Ammon's horn (tissue), 1 donor: ENCODE measurements at places on chromosomes 1 and 21.

DNA sequence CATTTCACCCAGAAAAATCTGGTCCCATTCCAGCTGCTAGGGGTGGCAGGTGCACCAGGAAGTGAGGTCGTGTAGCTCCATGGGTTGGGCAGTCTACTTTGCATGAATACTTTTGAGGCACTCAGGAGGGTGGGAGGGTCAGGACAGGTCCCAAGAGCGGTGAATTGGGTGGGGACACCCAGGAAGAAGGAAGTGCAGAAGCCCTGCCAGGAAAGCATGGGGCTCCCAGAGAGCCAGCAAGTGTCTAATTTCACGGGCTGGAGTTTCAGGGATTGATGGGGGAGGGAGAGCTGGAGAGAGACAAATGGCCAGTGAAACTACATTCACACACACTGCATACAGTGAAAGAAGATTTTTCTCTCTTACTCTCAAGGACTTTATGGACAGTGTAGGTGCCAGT is 137.8 kb downstream of the GALNT2 start:
- no peak for DNase-seq

DNA sequence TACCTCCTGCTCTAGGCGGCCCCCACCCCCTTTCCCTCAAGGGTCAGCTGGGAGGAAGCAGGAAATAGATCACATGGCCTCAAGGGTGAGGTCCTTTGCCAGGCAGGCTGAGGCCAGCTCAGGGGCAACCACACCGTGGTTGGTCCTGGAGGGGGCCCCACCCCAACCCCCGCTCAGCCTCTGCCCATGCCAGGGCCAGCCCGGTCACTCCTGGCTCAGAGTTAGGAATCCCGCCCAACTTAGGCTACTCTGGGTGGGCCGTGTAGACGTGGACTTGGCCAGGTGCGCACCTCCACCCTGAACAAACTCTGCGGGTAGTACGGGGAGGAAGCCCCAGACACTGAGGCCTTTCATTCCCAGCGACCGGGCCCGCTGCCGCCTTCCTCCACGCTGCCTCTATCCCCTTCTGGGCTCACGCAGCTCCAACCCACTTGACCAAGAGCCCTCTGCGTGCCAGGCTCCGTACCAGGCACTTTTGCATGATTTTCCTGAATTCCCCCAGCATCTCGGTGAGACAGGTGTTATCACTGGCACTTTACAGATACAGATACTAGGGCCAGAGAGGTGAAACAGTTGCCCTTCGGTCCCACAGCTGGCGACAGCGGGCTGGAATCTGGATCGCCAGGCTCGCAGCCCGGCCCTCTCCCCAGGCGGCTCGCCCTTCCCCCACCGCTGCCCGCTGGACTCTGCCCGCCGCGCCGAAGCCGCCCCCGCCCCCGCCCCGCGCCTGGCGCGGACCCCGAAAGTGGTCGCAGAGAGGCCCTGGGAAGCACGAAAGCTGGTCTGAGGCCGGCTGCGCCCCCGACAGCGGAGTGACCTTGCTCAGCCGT is 769 bp downstream of the GALE start:
- no peak for DNase-seq

DNA sequence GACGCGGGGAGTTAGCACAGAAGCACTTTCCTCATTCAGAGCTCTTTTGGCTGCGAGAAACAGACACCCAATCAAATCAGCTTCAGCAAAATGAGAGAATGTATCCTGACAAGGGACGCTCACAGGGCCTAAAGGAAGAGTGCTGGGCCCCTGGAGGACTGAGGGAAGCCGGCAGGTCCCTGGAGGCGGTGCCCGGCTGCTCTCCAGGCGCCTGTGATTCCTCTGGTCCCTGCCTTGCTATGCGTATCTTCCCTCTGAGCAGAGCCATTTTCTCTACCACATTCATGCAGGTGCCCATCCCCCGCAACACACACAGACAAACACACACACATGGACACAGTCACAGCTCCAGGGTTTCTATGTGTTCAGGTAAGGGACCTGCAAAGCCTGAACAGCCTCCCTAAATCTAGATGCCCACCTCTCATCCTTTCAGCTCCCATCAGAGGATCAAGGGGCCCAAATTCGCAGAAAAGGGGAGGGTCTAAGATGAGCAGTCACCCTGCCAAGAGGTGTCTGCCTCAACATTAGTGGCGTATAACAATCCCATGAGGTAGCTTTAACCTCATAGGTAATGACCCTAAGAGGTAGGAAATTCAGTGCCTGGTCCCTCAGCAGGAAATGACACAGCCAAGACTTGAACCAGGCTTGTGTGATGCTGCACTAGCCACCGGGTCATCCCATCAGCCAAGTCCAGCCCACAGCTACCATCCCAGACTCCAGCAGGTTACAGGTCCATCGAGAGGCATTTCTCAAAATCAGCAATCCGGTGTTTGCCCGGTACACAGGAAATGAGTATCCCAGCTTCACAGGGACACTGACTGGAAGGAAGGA is 29.0 kb downstream of the PTAFR start:
- no peak for DNase-seq

DNA sequence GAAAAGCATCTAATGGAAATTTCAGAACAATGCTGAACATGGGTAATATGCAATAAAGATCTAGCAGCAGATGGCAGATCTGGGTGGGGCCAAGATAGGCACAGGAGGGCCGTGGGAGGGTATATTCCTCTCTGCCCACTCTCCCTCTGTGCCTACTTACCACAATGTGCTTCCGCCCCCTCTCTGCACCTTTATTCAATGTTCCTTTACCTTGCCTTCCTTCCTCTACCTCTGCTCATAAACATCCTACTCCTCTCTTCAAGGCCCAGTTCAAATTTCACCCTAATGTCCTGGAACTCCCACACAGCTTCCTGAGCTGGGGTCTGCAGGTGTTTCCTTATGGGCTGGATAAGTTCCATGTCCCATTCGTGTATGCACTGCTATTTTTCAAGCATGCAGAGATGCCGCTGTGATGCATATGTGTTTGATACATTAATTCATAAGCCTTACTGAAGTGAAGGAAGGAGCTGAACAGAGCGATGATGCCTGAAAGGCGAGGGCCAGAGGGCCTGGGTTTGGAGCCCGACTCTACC is 65.6 kb upstream of the EDEM3 start:
- peak; percentile 35 for DNase-seq

DNA sequence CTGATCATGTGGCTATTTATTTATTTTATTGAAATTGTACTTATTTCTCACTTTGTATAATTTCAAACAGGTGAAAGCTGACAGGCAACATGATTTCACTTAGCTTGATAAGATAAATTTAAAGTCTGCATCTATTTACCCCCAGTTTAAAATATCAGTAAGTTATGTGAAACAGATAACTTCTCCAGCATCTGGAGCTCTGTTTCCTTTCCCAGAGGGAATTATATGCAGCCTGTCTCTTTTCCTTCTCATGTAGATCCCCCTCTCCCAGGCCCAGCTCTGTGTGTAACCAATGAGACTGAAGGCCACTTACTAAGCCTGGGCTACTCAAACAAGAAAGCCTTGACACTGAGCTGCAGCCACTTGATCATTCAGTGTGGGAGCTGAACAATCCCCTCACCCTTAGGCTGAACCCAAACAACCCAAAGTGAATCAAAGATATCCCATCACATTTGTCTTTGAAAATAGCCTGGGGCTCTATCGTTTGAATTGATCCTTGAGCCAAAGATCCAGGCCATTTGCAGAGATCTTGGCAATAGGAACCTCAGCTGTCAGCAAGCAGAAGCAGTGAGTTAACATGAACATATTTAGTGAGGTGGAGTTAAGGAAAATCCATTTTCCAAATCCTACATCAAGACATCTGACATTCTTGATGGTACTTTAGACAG is 383.9 kb downstream of the TGFB2 start:
- no peak for DNase-seq

- no peak for DNase-seq
Measured at GRCh38 chr1:32801096-32801715, 16.0 kb downstream of the YARS1 start.

DNA sequence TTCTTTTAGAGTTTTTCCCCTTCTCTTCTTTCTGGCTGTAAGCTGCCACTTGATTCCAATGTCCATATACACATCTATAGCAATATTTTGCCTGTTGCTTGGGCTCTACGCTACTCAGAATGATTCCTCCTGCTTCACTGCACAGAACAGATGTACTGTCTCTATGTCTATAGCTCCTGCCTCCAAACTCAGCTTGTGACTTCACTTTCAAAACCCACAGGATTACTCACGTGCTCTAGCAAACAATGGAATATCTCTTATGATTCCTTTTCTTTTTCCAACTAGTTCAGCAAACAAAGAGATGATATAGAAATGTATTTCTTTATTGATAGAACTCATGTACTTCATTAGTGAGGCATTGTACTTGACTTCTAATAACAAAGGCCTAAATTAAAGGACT is 80.5 kb upstream of the SOX13 start:
- no peak for DNase-seq

- no peak for DNase-seq
Measured at GRCh38 chr1:227396539-227397353, 78.5 kb upstream of the CDC42BPA start.

- DNase-seq: no peak
Measured at GRCh38 chr1:52640697-52641096, 7.7 kb downstream of the SHISAL2A start.

- no peak for DNase-seq
Measured at GRCh38 chr1:201898240-201898894, 9.7 kb downstream of the SHISA4 start.

DNA sequence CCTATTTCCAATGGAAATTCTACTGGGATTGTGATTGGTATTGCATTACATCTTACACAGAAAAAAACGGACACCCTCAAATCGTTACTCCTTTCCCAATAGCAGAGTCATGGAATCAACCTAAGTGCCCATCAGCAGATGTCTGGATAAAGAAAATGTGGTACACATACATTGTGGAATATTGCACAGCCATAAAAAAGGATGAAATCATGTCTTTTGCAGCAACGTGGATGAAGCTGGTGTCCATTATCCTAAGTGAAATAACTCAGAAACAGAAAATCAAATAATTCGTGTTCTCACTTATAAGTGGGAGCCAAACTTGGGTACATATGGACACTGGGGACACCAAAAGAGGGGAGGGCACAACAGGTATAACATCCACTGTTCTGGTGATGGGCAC is 14.3 kb downstream of the HMGN1 start:
- DNase-seq: no peak

DNA sequence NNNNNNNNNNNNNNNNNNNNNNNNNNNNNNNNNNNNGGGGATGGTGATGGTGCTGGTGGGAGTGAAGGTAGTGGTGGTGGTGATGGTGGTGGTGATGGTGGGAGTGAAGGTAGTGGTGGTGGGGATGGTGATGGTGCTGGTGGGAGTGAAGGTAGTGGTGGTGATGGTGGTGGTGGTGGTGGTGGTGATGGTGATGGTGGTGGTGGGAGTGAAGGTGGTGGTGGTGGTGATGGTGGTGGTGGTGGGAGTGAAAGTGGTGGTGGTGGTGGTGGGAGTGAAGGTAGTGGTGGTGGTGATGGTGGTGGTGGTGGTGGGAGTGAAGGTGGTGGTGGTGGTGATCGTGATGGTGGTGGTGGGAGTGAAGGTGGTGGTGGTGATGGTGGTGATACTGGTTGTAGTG is 93.6 kb downstream of the CRYAA start:
- peak; percentile 28 for DNase-seq

GRCh38 chr21:36425286-36425685 is 40.1 kb downstream of the CHAF1B start:
- no peak for DNase-seq

DNA sequence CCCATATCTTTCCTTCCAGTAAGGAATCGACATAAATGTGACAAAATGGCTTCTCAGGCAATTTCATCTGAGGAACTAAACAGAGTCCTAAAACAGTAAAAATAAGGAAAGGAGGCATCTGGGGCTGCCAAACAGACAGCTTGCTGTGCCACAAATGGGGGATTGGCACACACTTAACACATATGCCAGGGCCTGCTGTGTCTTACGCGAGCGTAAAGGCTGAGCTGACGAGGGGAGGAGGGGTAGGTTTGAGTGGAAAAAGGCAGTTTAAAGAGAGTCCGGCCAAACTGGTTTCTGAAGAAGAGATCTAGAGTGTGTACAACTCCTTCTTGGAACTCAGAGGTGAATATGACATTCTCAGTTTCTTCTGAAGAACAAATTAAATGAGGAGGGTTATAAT is 244.1 kb upstream of the MAP1LC3C start:
- DNase-seq: peak; percentile 66

- no peak for DNase-seq
Measured at GRCh38 chr1:109892561-109893368, 17.9 kb upstream of the CSF1 start.

DNA sequence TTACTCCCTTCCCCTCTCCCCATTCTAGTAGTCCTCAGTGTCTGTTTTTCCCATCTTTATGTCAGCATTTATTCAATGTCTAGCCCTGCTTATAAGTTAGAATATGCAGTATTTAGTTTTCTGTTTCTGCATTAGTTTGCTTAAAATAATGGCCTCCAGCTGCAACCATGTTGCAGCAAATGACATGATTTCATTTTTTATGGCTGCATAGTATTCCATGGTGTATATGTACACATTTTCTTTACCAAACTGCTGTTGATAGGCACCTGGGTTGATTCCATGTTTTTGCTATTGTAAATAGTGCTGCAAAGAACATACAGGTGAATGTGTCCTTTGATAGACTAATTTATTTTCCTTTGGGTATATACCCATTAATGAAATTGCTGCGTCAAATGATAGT is 267.7 kb downstream of the SRGAP2C start:
- no peak for DNase-seq

- no peak for DNase-seq
Measured at GRCh38 chr1:203396595-203397194, 45.8 kb upstream of the FMOD start.

DNA sequence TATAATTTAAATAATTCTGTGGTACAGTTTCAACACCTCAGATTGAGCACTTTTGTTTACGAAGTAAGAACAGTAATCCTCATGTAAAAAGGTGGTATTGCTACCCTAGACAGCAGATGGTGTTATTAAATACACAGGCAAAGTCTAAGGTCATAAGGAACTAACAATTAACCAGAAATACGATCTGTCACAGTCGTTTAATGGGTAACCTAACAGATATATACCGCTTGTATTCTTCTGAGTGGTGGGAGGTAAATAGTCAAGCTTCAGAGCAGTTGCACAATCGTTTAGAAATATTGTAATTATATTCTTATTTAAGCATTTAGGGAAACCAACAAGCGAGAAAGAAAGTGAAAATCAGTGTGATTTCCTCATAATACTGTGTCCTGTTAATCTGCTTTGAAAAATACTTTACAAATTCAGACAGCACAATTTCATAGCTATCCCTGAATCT is 9.8 kb upstream of the IRF2BP2 start:
- DNase-seq: no peak

DNA sequence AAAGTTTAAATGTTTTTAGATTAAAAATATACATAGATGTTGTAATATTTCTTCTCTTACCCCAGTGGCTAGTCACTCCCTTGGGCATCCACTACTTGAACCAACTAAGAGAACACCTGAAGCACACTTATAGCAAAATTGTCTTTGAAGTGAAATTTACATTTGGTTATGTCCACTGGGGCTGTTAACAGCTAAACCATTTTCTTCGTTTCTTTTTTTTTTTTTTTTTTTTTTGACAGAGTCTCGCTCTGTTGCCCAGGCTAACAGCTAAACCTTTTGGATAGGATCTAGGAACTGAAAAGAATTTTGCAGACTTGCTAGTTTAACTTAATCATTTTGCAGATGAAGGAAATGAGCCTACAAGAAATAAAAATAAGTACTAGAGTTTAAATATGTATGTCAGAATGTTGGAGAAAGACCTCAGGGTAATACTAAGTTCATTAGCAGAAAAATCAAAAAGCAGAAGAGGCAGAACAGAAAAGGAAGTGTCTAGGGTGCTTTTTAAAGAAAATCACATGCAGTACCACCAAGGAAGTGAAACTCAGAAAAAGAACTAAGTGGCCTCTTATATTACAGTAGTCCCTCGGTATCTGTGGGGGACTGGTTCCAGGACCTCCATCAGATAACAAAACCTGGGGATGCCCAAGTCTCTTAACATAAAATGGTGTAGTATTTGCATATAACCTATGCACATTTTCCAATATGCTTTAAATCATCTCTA is 11.8 kb downstream of the DRAM2 start:
- DNase-seq: peak; percentile 17
